ENCODE measurements at places on chromosomes 13 and 19.
A peak's percentile ranks its signal among the peaks of the same experiment; 100 is the strongest.

DNA sequence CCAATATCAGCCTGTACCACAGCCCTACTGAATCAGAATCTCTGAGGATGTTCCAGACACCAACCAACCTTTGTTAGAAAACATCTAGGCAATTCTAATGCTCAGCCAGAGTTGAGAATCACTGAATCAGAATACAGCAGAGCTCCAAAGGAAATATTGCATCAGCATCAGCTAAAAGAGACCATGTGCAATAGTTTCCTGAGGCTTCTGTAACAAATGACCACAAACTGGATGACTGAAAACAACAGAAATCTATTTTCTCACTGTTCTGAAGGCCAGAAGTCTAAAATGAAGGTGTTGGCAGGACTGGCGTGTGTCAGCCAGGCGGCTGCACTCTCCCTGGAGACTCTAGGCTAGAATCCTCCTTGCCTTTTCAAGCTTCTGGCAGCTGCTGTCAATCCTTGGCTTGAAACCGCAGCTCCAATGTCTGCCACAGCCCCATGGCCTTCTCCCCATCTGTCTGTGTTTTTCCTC, 1.2 kb upstream of the DCT start:
- DNase-seq, result peak; percentile 19

DNA sequence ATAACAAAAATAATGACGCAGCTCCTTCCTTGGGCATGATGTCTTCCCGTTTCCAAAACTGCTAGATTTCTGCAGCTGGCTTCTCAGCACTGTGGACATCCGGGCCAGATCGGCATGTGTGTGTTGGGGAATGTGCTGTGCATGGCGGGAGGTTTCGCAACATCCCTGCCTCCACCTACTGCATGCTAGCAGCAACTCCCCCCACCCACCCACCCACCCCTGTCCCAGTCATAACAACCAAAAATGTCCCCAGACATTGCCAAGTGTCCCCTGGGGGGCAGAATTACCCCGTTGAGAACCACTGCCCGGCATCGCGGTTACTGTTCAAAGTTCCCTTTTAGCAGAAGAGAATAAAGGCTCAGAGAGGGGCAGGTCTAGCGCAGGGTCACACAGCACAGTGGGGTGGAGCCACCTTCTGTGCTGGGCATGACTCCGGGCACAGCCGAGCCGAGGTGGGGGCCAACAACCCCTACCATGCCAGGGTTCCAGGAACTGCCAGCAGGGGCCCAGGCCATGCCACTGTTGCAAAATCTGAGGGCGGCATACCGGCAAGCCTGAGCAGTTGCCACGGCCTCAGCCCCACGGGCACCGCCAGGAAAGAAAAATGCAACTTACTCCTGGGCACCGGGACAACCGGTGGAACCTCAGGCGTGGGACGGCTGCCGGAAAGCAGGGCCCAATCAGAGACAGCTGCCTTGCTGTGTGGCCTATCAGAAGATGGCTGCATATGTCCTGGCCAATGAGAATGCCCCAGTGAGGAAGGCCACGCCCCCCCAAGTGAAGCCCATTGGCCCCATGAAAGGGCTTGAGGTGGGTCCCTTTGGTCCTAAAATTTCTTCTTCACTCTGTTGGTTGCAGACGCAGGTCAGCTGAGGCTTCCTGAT, 22.5 kb upstream of the NFIC start:
- no peak for DNase-seq

DNA sequence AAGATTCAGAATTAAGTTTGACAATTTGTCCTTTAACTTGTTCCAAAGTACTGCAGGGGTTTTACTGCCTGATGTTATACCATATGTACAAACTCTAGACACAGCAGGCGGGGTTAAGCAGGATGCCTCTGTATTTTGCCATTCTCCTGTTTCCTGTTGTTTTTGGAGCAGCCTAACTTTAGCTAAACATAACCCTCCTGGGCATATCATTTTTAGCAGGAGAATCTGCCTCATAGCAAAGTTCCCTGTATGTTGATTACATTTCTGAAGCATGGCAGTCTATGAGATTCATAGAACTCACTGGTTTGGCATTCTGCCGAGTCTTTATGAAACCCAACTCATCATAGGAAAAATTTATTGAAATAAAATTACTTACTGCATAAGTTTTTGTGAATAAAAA, 5.2 kb downstream of the LHFPL6 start:
- DNase-seq, result no peak

- DNase-seq, result no peak
These were observed 1519.2 kb downstream of the EFNB2 start for GRCh38 chr13:105016266-105016665.

- no peak for DNase-seq
These were observed 11.2 kb upstream of the PRR19 start for GRCh38 chr19:42290523-42291434.

GRCh38 chr13:60431108-60431700, 34.2 kb downstream of the TDRD3 start:
- DNase-seq, result peak; percentile 19

GRCh38 chr13:93316841-93317240, 90.2 kb downstream of the GPC6 start:
- no peak for DNase-seq

- DNase-seq, result no peak
These were observed 12.2 kb upstream of the ZNF429 start for GRCh38 chr19:21492947-21493906.

DNA sequence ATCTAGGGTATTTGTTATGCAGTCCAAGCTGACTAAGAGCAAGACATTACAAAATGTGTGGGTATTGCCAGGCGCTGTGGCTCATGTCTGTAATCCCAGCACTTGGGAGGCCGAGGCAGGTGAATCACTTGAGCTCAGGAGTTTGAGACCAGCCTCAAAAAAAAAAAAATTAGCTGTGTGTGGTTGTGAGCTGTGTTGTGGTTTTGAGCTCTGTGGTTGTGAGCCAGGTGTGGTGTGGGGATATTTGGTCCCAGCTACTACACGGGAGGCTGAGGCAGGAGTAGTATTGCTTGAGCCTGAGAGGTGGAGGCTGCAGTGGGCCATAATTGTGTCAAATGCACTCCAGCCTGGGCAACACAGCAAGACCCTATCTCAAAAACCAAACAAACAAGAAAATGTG, 5.6 kb upstream of the KEAP1 start:
- no peak for DNase-seq

GRCh38 chr19:13017306-13018034, 22.2 kb downstream of the NFIX start:
- no peak for DNase-seq

DNA sequence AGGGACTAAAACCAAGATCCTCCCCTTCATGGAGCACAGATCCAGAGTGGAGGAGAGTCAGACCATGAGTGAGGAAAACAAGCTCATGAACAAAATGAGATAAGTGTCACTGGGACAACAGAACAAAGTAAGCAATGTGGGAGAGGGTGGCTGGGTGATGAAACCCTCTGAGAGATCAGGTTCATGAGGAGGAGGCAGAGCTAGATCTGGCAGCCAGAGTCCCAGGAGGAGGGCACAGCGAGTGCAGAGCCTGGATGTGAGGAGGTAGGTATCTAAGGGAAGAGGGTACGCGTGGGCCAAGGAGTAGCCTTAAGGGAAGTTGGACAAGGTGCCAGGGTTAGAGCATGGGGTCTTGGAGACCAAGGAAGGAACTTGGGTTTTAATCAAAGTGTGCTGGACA, 1311.9 kb downstream of the UQCRFS1 start:
- no peak for DNase-seq

DNA sequence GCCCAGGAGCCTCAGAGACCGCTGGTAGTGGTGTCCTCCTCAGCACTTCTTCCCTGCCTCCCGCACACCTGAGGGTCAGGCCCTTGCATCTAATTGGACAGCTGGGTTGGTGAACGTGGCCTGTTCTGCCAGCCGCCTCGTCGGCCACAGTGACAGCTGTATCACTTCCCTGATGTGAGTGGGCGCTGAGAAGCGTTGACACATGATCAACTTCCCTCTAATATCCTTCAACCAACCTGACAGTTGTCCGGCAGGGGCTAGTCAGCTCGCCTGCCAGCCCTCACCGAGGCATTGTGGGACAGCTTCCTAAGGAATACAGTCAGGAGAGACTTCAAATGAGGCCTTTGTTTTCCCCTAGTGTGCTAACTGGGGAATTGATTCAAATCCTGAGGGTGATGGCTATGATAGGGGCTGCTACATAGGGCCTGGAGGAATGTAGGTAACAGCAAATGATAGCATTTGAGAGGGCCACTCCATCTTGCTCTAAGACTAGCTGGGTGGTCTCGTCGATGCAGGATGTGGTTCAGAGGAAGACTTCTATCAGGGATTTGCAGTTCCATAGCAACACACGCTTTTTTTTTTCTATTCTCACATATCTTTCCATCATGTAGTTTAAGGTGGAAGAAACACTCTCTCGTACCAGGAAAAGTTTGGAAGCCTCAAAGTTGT, 230.8 kb downstream of the TSHZ3 start:
- DNase-seq, result no peak

GRCh38 chr13:28659621-28659970, 666 bp downstream of the POMP start:
- no peak for DNase-seq

DNA sequence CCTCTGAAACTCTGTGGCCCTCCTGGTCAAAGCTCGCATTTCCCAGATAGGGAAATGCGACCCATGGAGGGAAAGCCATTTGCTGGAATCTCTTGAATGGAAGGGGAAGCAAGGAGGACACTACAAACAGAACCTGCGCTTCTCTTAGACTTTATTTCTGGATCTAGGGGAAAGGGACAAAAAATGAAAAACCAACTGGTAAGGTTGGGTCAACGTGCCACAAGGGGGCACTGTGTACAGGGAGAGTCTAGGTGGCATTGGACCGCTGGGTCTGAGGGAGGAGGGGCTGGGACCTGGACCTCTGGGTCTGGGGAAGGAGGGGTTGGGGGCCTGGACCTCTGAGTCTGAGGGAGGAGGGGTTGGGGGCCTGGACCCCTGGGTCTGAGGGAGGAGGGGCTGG, 5.0 kb downstream of the KLK4 start:
- no peak for DNase-seq

- no peak for DNase-seq
These were observed 290.7 kb upstream of the MIR17HG start for GRCh38 chr13:91056746-91057145.

GRCh38 chr13:43232144-43232872, 208.9 kb downstream of the DNAJC15 start:
- no peak for DNase-seq

GRCh38 chr19:55225415-55225958, 3.1 kb downstream of the TMEM86B start:
- DNase-seq, result no peak

DNA sequence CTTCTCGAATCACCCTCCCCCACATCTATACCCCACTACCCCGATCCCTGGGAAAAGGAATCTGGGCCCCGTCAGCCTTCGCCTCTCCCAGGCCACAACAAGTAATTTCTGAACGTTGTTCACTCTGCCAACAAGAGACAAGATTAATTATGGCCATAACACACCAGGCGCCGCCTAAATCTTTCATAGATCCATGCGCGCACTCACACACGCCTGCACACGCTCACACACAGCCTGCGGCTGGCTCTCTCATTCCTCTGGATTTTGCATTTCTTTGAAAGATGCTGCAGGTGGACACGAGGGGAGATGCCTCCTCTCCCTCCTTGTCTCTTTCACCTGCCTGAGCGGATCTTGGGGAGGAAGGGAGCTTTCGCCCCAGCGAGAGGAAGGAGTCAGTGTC, 17.1 kb downstream of the ZNRF4 start:
- DNase-seq, result no peak

GRCh38 chr13:96500953-96501352, 411.0 kb downstream of the HS6ST3 start:
- no peak for DNase-seq

DNA sequence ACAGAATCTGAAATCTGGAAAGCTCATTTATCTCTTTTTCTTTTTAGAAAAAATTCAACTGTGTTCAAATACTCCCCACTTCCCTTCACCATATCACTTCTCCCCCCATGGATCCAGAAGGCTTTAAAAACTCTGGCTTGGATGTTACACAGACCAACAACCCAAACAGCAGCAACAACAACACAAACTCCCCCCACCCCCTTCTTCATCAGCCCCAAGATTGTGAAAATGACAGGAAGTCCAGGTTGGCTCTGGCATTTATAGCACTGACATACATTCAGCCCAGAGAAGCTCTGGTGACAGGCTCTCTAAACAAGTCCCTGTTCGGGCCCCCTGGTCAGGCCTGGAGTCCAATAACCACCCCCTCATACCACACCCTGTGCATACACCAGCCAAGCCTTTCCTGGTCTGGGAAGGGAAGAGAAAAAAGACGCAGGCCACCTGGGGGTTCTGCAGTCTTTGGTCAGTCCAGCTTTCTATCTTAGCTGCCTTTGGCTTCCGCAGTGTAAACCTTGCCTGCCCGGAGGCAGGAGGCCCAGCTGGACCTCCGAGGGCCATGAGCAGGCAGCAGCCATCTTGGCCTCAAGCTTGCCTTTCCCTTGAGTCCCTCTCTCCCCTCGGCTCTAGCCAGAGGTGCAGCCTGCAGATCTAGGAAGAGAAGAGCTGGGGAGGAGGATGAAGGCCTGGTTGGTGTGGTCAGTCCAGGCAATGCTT, 6.8 kb downstream of the CDX2 start:
- DNase-seq, result no peak

- no peak for DNase-seq
These were observed 407.7 kb downstream of the LMO7 start for GRCh38 chr13:76043874-76044273.

DNA sequence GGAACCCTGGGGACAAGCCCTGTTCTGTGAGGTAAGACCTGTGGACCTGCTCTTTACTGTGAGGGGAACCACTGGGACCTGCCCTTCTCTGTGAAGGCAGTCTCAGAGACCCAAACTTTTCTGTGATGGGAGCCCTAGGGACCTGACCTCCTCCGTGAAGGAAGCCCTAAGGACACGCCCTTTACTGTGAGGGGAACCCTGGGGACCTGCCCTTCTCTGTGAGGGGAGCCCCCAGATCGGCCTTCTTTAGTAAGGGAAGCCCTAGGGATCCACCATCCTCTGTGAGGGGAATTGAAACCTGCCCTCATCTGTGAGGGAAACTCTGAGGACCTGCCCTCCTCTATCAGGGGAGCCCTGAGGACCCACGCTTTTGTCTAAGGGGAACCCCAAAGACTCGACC, 343.5 kb downstream of the UQCRFS1 start:
- no peak for DNase-seq

GRCh38 chr19:49229416-49229815, 71.8 kb downstream of the TRPM4 start:
- DNase-seq, result no peak

- DNase-seq, result no peak
These were observed 128.4 kb downstream of the CDK8 start for GRCh38 chr13:26382366-26382765.

- peak; percentile 19 for DNase-seq
These were observed 11.3 kb upstream of the UBL3 start for GRCh38 chr13:29861694-29862110.

GRCh38 chr13:107480130-107480529, 735.2 kb downstream of the LIG4 start:
- peak; percentile 34 for DNase-seq

DNA sequence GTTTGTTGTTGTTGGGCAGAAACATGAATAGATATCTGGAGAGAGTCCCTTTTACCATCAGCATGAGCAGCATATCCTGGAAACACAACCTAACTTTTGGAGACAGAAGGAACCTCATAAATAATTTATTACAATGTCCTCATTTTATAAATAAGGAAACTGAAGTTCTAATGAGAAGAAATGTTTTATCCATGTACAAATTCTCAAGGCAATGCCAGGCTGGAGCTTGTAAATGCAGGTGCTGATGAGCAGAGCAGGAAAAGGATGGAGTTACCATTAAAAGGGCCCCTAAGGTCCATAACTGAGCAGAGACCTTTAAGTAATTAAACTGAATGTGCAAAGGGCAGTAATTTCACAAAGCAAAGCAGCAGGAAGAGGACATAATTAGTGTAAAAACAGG, 17.3 kb downstream of the LCP1 start:
- DNase-seq, result no peak

GRCh38 chr19:46515879-46516350, 20.2 kb upstream of the PNMA8B start:
- no peak for DNase-seq
